ENCODE measurements at places on chromosomes 1 and 21.
A peak's percentile ranks its signal among the peaks of the same experiment; 100 is the strongest.

DNA sequence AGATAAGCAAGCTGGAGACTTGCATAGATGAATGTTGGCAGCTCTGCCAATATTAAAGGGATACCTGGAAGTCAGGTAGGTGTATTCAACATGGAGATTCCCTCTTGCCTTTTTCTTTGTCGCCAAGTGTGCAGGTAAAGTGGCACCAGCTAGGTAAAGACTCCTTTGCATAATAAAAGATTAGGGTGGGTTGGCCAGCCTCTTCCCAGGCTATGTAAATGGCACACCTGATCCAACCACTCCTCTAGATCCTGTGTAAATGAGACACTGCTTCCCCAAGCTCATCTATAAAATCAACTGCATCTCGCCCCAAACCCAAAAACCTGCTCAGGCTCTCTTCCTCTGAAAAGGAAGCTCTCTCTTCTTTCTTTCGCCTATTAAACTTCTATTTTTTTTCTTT is 100.8 kb upstream of the DSCAM start:
- no peak for DNase-seq

- DNase-seq, result no peak
Observed at GRCh38 chr1:162498496-162498810, 835 bp downstream of the UHMK1 start.

DNA sequence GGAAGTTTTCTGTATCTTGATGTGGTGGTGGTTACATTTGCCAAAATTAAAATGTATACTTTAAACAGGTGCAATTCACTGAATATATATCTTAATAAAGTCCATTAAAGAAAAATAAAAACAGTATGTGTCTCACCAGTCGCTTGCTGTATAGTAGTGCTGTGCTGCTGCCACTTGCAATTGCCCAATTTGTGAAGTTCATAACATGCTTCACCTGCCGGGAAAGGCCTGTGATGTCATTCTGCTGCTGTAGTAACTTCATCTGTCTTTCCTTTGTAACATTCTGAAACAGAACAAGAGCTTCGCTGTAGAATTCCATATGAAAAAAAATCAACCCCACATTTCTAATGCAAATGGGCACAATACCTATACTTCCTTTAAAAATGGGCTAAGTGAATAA is 83.4 kb downstream of the TRIM33 start:
- DNase-seq, result no peak

DNA sequence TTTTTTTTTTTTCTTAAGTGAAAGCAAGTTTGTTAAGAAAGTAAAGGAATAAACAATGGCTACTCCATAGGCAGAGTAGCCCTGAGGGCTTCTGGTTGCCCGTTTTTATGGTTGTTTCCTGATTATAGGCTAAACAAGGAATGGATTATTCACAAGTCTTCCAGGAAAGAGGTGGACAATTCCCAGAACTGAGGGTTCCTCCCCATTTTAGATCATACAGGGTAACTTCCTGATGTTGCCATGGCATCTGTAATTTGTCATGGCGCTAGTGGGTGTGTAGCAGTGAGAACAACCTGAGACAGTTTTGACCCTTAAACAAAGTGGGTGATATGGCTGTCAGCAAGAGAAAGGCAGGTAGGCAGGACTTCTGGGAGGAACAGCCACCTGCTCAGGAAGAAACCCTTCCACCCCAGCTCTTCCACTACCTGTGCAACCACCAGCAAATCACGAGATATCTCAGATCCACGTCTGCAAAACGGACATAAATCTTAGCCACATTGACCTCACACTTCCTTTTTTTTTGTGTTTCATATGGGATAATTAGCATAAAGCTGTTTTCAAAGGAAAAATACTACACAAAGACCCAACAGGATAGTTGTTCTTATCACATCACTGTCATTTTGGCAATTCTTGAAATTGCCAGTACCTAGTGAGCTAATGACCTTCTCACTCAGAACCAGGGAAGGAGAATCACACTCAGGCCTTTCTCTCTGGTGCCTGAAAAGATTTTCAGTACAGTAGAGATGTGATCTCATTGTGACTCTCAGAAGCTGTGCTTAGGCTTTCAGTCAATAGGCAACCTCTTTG is 34.8 kb upstream of the DUSP10 start:
- no peak for DNase-seq

- DNase-seq, result no peak
Observed at GRCh38 chr1:246843876-246844275, 87.9 kb downstream of the AHCTF1 start.

- DNase-seq, result no peak
Observed at GRCh38 chr1:244863491-244864252, 671 bp downstream of the HNRNPU start.

- no peak for DNase-seq
Observed at GRCh38 chr1:153973071-153973470, 4.4 kb downstream of the JTB start.

DNA sequence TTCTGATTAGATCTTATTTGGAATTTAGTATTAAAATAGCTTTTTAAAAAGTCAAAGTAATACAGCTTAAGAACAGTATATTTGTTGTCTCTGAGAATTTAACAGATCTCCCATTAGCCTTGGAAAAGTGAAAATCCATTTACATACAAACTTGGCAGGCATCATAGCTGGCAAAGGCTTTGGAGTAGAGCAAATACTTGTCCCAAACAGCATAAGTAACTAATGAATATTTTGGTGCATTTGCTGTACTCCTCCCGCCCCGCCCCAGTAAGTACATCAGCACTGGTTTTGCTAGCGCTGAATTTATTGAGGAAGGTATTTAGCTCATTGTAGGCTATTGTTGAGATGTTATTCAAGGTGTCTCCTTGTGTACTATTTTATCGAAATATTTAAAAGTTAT is 417.7 kb upstream of the KAZN start:
- DNase-seq, result no peak

DNA sequence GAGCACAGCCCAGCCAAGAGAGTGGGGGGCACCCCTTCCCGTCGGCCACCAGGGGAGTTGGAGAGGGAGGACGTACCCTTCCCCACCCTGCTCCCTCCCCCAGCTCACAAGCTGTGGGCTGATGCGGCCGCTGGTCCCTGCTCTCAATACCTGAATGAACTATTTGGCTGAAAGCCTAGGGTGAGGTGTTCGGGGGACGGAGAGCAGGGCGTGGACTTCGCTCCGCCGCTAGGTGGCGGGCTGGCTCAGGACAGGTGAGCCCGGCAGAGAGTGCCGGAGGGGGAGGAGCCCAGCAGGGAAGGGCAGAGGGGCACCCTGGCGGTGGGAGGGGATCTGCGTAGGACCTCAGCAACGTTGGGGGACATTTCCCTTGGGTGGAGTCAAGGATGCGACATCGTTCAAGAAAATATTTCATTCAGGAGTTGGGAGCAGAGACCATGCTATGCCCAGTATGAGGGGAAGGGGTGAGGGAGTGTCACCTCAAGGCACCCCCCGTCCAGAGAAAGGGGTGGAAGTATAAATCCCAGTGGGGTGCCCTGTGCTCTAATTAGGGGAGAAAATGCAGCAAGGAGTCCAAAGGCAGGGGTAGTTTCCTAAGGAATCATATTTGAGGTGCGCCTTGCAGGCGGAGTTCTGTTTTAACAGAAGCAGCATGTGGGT is 12.0 kb upstream of the RHBG start:
- DNase-seq, result peak; percentile 62

DNA sequence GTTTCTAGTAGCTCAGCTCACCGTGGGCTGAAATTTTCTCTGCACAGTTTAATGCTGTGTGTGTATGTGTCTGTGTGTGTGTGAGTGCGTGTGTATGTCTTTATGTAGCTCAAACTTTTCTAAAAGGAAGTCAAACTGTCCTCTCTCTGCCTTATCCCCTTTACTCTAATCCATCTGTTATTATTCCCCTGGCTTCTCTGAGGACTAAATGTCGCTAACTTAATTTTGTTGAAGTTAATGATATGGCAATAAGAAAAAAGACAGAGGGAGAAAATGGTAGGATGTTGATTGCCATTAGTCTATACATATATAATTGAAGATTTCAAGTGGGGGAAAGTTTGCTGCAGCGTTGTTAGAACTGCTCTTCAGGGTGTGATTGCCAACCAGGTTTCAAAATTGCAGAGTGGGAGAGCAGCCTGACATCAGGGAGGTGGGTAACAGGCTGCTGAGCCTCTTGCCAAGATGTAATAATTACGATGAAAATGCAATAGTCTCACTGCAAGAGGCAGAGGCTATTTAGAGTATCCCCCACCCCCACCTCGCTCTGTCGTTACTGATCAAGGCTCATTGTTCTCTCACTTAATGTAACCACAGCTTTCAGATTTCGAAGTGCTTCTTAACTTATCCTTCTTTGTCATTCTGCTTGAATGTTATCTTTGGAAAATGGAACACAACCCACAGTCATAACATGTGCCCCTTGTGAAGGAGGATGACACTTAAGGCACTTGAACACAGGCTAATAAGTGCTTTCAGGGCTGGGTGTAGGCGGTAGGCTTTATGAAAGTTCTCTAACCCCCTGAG is 559.0 kb upstream of the PLXNA2 start:
- no peak for DNase-seq

DNA sequence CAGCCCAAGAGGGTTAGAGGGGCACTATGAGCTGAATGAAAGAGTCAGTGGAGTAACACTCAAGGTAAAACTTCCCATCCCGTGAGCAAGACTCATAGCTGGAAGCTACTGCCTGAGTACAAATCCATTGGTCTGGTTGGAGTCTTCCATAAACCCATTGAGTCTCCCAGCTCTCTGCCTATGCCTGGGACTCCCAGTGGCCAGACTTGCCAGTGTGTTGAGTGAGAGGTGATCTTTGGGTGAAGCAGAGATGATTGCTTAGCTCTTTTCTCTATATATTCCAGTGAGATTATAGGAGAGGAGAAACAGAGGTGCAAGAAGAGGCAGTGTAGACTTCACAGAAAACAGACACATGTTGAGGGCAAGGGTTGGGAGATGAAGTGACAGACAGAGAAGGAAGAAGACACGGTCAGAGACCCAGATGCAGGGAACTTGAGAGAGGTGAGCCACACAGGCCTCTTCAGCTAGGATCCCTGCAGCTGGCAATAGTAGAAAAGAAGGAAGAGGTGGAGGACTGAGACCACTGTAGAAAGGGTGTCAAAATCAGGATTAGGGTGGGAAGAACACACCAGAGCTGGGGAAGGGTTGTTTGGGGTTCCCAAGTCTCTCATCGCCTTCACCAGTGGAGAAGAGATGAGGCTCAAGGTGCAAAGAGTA is 3.7 kb downstream of the FOXD2 start:
- no peak for DNase-seq

DNA sequence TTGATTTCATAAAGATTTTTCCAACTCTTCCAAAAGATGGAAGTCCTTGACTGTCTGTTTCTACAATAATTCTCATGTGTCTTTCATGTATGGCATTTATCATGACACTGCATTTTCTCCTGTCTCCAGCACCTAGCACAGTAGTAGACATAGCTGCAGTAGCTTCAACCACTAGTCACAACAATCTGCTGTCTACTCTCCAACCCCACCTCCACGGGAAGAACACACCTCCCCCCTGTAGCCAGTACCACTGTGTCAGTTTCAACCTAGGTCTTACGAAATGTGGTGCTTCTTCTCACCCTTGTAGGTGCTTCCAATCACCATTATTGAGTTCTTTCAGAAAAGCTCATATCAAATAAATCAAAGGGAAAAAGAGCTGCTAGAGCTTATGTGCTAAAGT is 425.1 kb upstream of the ADAMTS5 start:
- DNase-seq, result no peak

- DNase-seq, result no peak
Observed at GRCh38 chr1:234647758-234648157, 37.8 kb upstream of the IRF2BP2 start.

- no peak for DNase-seq
Observed at GRCh38 chr1:181124291-181124751, 35.8 kb downstream of the IER5 start.

DNA sequence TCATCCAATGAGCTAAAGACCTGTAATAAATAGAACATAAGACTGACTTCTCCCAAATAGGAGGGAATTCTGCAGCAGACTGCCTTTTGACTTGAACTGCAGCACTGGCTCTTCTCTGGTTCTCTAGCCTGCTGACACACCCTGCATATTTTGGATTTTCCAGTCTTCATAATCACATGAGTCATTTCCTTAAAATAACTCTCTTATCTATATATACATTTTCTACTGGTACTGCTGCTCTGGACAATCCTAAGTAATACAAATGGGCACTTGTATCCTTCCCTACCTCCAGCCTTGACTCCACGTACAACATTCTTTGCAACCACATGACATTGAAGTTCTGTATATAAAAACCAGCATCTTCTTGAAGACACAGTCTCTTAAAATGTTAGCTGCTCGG is 429.4 kb upstream of the TMPRSS15 start:
- DNase-seq, result no peak

DNA sequence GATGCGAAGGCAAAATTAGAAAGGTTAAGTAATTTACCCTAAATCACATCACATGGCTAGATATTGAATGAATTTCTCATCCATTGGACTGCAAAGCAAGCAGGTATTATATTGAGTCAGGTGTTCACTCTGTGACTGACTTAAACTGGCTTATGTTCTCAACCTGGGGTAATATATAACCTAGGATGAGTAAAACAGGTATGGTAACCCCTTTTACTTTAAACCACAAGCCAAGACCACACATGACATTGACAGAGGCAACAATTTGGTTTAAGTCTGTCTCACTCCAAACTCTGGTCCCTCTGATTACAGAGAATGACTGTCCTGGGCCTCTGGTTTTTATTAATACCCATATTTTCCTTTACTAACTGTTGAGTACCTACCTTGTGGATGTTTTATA is 33.3 kb downstream of the MAEL start:
- no peak for DNase-seq

DNA sequence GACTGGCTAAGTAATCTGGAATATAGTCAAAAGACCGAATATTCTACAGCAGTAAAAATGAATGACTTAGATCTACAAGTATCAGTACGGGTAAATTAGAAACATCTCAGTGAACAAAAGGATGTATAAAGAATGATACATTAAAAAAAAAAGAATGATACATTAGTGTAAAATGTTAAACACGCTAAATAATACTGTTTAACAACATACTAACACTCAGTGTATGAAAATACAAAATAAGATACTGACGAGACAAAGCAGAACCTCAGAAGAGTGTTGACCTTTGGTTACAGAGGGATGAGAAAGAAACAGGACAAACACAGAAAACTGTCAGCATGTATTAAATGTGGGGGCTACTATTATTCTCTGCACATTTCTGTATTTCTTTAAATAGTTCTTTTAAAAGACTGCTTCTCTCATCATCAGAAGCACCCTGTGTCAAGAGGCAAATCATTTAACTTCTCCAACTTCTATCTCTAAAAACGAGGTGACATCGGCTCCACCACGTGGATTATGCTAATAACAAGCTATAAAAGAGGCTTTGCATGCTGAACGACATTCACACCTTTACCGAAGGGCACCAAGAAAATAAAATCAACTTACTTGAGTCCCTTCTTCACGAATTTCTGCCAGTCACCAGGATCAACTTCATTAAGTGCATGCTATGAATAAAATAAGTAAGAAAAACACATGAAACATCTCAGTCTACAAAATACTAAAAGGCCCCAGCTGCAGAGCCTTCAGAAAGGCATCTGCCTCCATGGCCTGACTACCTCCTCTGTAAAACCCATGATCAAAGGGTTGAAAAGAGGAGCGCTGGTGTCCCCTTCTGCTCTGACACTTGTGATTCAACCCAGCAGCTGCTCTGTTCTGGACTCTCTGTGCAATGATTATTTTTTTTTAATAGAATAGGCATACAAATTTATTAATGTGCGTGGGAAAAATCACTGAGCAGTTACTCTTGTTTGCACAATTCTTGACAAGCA is 42.5 kb downstream of the MRAP start:
- no peak for DNase-seq

GRCh38 chr1:175005085-175005783 is 5.5 kb downstream of the CACYBP start:
- no peak for DNase-seq
